ENCODE measurements at places on chromosomes 13 and 19.

GRCh38 chr19:50908336-50908735 is 2.9 kb downstream of the KLK4 start:
- no peak for DNase-seq

GRCh38 chr19:5138606-5139582 is 170.0 kb downstream of the KDM4B start:
- DNase-seq, result no peak

DNA sequence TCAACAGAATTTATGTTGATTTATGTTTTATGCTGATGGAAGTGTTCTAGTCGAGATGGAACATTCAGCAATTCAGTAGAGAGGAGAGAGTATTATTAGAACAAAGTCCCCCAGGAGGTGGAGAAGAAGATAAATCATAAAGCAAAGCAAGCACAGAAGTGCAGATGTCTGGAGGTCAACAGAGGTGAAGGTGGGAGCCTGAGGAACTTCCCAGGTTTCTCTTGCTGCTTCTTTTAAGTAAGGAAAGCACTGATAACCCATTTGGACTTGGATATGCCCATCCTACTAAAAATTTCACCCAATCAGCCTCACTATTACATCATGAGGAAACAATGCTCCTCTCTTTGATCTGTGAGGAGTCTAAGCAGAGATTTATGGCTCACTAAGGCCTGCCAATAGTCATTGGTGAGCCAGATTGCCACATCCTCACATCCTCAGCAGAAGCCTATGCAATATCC is 98.8 kb downstream of the EPSTI1 start:
- no peak for DNase-seq

- no peak for DNase-seq
Measured at GRCh38 chr13:44337581-44337980, 36.0 kb upstream of the SERP2 start.

DNA sequence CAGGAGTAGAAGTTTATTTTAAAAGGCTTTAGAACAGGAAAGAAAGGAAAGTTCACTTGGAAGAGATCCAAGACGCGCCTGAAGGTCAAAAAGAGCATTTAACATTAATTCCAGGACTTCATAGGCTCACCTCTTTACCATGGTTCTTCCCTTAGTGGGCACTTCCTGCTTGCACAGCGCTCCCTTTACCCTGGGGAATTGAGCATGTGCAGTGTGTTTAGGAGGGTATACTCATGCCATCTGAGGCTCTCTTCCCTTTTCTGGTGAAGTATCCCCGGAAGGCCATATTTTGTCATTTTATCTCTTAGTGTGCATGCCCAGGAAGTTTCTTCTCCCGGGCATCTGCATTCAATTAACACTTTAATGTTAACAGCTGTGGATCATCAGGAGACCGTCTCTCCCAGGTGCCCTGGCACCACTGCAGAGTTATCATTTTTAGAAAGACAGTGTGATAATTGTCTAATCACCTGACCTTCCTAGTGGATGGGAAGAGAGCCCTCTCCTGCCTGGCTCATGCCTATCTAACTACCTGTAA is 66.1 kb upstream of the ABCC4 start:
- no peak for DNase-seq

Data from dorsolateral prefrontal cortex (tissue), 122 donors.